NCI-H1048 (cell line): ENCODE measurements at places on chromosomes 6 and 20.
A peak's percentile ranks its signal among the peaks of the same experiment; 100 is the strongest.

DNA sequence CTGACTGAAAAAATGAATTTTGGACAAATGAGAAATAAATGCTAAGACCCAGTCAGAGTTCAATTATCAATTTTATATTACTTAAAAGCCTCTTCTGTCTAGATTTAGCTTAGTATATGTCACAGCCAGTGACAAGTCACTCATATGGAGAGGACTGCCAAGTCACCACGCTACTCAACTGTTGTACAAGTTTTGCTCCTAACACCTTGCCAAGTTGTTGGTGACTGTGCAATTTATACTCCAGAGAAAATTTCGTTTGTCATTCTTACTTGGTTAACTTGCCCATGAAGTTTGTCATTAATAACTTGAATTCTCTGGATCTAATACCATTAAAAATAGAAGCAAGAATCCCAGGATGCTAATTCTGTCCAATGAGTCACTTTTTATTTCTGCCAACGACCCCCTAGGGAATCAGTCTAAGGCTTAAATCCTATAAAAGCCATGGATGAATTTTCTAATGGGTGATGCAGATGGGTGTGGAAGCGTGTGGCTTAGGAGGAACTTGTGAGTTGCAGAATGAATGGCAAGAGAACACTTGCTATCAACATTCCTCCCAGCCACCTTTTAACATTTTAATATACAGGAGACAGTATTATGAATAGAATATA lies 30.4 kb upstream of the FBXO30 start:
- DNase-seq: no peak

DNA sequence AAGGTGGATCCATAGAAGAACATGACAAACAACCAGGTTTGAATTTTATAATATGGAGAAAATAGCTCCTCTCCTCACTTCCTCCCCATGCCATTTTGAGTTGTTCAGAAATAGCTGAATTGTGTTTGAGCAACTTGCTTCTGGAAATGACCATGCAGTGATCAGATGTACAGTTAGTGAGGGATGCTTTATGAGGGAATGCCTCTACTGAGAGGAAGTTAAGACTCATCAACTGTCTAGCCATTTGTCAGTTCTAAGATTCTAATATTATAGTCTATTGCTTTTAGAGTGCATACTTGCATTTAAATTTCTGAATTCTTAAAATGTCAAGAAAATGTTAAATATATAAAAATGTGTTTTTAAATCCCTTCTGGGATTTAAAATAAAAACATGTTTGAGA lies 3.8 kb downstream of the LAMA2 start:
- DNase-seq: no peak

DNA sequence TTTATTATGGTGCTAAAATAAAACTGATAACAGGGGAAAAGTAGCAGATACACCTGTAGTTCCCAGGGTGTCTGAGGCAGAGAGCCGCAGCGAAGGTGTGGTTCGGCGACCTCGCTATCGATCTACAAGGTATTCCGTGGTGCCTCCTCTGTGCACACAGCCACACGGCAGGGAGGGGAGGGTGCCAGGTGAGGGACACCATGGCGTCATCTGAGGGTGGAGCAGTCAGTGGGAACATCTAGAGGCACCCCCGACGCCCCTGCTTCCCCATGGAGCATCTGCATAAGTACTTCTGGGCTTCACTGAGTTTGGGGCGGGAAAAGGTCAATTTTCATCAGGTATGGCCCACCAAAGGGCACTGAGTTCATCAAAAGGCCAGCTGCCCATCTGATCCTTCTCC lies 243.3 kb downstream of the TAF4 start:
- DNase-seq: no peak

GRCh38 chr6:36662380-36662779 lies 16.1 kb upstream of the CDKN1A start:
- DNase-seq: no peak

- no peak for DNase-seq
These were observed 670 bp upstream of the PARD6B start for GRCh38 chr20:50730765-50731054.

DNA sequence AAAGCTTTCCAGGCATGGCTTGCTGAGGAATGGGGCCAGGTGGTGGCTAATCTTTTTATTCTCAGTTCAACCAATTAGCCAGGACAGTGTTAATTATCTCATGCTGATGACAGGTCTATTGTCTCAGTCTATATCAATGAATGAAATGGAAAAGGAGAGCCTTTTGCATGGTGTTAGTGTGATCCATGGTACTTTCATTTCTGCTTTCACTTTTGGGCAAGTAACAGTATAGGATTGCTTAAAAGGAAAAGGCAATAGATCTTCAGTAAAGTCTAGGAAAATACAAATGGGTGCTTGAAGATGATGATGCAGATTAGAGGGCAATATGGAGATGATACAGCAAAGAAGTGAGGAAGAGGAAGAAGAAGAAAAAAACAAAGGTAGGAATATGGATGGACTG lies 430.3 kb downstream of the TFAP2A start:
- no peak for DNase-seq

DNA sequence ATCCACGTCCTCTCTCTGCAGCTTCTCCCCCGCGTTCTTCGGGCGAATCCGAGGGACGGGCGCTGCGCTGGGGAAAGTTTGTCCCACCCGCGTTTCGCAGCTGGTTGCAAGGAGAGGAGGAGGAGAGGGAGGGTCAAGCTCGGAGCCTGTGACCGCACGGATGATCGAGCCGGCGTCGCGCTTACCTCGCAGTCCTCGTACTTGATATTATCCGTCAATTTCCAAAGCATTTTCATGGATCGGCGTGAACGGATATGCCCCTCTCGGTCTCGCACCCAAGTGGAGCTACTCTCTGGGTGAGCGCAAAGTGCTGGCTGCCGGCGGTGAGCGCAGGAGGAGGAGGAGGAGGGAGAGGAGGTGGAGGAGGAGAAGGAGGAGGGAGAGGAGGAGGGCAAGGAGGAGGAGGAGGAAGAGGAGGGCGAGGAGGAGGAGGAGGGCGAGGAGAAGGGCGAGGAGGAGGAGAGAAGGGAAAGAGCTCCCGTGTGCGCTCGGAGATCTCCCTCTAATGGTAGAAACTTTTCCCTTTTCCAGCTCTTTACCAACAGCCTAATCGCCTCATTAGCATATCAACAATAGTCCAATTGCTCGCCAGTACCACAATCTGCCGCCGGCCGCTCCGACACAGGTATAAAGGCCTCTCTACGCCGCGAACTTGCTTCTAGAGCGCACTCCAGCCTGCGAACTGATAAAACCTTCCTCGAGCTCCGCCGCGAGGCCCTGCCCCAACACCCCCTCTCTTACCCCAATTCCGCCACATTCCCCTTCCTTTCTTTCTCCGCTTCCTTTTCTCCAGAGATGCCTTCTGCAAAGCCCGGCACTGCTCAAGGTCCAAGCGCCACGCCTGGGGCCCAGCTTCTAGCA lies at the start of gene TFAP2A:
TFAP2A (minus strand) TSS at position 319 of the 861 bp plus-strand sequence; CDS start at position 236, 83 bp downstream.
- no peak for DNase-seq

DNA sequence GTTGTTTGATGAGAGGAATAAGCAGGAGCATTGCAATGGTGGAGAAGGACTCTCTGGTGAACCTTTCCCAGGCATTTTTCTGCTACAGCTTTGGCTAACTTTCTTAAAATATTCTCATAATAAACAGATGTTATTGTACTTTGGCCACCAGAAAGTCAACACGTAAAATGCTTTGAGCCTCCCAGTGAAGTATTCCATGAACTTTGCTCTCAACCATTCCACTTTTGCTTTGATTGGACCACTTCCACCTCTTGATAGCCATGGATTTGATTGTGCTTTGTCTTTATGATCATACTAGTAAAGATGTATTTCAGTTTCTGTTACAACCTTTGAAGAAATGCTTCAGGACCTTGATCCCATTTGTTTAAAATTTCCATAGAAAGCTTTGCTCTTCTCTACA lies 241.1 kb downstream of the TENT5A start:
- DNase-seq: no peak

DNA sequence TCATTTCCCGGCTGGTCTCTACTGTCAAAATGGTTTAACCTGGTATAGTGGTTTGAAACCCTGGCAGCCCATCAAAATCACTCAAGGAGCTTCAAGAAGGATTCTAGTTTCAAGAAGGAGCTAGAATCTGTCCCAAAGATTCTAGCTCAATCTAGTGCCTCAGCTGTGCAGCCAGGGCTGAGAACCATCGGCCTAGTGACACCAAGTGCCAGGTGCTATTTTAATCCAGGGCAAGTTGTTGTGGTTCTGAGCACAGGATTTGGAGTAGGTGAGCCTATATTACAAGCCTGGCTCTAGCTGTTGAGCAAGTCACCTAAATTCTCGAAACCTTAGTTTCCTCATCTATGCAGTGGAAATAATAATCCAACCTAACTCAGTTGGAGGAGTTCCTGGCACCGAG lies 3.7 kb downstream of the MOCS1 start:
- no peak for DNase-seq

GRCh38 chr6:108914235-108915022 lies 66.2 kb downstream of the ARMC2 start:
- DNase-seq: no peak

GRCh38 chr6:124723671-124724070 lies 238.6 kb upstream of the RNF217 start:
- DNase-seq: no peak

- no peak for DNase-seq
These were observed 182.3 kb downstream of the SASH1 start for GRCh38 chr6:148524976-148525375.

- DNase-seq: no peak
These were observed 186.8 kb downstream of the ARID1B start for GRCh38 chr6:156963712-156964700.

DNA sequence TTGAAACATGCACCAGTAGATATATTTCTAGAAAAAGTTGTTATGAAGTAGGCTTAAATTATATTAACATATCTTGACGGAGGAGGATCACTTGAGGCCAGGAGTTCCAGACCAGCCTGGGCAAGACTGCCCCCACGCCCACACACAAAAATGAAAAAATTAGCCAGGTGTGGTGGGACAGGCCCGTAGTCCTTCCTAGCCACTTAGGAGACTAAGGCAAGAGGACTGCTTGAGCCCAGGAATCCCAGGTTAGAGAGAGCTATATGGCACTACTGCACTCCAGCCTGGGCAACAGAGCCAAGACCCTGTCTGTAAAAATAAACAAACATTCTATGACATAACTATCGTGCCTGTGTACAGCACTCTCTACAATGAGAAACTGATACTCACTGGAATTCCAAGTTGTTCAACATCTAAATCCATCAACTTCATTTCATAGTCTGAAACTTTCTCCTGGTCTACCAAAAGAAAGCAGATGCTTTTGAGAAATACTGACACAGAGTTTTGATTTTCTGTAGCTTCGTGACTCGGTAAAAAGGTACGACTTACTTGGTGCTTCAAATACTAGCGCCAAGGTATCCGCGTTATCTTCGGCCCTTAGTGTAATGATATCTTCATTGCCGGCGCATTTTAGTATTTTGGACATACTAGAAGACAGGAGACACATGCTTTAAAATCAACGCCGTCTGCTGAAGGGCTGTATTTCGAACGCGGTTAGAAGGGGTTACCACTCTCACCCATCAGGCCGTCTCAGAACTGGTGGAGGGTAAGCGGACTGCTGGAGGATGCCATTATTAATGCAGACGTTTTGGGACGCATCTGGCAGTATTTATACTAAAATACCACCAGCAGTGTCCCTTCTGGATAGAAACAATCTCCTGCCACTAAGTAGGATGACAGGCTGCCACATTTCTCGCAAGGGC lies 1.3 kb downstream of the PCNA start:
- no peak for DNase-seq

DNA sequence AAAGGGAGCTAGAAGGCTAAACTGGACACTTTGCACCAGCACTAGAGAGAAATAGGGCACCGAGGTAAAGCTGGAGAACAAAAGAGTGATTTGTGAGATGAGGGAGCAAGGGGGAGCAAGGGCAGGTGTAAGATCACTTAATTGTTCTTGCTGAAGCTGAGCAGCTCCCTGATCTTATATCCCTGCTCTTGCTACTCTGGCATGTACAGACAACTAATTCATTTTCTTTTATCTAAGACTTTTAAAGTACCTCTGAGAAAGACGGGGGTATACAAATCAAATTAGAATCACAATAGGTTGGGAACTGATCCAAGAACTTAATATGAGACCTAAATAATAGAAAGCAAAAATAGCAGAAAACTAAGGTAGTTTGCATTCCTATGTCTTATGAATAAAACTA lies 381.7 kb upstream of the POU3F2 start:
- DNase-seq: no peak

DNA sequence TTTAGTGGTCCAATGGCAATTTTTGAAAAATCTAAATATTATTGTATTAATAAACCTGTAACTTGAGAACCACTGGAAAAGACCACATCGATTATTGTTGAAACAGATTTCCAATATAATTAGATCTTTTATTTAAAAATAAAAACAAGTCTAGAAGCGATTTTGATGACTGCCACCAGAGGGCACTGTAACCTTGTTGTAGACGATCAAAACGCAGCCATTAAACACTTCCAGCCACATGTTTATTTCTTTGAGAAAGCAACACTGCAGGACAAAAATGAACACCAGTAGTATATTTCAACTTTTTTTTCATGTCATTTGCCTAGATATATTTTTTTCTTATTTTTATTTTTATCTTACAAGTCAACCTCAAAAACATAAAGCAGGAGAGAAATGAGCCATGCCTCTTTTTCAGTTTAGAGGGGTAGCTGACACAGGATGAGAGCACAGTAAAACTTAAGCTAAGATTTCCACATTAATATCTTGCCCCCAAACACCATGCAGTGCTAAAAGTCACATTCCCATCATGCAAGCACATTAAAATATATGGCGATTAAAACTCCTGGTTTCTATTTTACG lies 115.4 kb downstream of the OPRM1 start:
- DNase-seq: peak; percentile 75

- DNase-seq: no peak
These were observed 61.1 kb downstream of the TMEM170B start for GRCh38 chr6:11598687-11599086.

GRCh38 chr6:18183766-18184165 lies 28.5 kb downstream of the KDM1B start:
- DNase-seq: no peak

- no peak for DNase-seq
These were observed 30.0 kb downstream of the VSTM2L start for GRCh38 chr20:37932919-37933318.

DNA sequence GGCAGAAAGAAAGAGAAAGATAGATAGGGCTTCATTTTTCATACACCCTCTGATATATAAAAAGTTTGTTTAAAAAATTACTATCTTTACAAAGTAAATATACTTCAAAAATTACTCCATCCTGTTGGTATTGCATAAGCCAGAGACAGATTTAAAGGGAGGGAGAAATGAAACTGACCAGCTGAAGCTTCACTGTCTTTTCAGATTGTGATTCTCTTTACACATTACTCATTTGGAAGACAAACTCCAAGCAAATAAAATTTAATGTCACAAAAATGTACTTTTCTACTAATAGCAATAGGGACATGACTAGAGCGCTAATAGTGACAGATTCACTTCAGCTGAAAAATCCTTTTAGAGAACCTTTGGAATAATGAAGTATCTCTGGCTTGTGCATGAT lies 38.6 kb upstream of the MARCKS start:
- no peak for DNase-seq

DNA sequence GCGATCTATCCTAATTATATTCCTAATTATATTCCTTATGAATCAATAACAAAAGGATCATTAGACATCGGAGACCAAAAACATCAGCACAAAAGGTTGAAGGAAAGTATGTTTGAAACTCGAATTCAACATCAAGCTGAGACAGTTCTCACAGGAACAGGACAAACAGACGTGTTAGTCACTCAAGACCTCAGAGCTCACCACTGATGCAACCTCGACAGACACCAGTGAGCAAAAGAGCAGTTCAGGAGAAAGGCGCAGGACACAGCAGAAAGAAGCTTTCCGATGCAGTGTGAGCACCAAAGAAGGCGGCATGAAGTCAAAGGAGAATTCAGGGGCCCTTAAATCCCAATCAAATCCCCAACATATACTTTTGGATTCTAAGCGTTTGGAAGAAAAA lies 6.3 kb upstream of the RAMACL start:
- no peak for DNase-seq
